Activated CD4-positive, alpha-beta T cell treated with anti-CD3 and anti-CD28 coated beads, Interleukin-2, amount 50 U/mL, for 48 hours (primary cell): ENCODE measurements at places on chromosomes 16 and 17.

GRCh38 chr17:21376081-21376758 is at the start of gene KCNJ12:
Gene KCNJ12, plus strand, starts transcription at chr17:21376357. Its CDS starts 38,986 bp downstream, at chr17:21415343.
- DNase-seq = no peak

DNA sequence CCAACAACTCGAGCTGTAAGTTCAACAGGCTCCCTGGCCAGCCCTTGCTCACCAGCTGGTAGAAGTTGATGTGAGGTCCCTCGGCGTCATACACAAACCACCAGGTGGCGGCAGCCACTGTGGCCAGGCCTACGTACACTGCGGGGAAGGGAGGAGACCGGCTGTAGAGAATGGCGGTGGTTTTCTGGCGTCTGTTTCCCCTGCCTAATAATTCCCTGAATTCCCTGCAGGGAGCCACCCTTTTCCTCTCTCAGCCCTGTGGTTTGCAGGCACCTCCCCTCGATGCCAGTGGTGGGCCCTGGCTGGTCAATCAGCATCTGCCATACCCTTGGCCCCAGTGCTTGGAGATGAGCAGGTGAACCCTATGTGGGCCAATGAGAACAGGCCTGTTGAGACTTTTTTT is 18.9 kb upstream of the P2RX1 start:
- peak; percentile 34 for DNase-seq

GRCh38 chr16:88993166-88993761 is 16.3 kb upstream of the CBFA2T3 start:
- DNase-seq = no peak

DNA sequence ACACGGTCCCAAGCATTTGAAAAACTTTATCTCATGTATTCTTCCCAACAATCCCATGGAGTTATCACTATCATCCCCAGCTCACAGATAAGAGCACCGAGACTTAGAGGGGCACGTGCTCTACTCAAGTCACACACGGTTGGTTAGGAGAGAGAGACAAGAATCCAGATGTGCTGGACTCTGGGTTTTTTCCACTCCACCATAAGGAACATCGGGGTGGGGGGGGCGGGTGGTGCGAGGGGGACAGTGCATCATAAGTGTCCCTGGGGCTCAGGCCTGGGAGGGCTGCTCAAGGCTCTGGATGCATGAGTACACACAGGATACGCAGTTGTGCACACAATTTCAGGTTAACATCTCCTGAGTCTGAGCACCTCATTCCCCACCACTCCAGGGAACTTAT is 7.4 kb downstream of the CDC42EP4 start:
- no peak for DNase-seq

- DNase-seq = peak; percentile 30
Observed at GRCh38 chr16:86604436-86605193, 26.3 kb downstream of the FOXL1 start.

DNA sequence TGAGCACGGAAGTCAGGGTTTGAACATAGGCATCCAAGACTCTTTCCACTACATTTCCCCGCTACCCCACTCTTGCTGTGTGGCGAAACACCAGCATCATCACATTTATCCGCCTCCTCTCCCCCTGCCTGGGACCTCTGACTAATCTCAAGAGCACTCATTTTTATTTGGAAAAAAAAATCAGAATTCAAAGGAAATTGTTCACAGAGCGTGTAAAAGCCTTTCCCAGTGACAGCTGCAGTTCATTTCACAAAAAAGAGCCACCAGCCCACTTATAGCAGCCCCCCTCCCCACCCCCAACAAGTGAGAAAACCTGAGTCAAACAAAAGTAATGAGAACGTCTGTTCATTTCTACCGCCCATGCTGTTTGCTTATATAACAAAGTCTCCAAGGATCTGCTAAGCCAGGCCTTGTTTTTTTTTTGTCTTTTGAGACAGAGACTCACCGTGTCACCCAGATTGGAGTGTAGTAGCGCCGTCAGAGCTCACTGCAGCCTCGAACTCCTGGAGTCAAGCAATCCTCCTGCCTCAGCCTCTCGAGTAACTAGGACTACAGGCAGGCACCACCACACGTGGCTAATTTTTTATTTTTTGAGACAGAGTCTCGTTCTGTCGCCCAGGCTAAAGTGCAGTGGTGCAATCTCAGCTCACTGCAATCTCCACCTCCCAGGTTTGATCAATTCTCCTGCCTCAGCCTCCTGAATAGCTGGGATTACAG is 48.3 kb upstream of the HAPSTR1 start:
- no peak for DNase-seq

DNA sequence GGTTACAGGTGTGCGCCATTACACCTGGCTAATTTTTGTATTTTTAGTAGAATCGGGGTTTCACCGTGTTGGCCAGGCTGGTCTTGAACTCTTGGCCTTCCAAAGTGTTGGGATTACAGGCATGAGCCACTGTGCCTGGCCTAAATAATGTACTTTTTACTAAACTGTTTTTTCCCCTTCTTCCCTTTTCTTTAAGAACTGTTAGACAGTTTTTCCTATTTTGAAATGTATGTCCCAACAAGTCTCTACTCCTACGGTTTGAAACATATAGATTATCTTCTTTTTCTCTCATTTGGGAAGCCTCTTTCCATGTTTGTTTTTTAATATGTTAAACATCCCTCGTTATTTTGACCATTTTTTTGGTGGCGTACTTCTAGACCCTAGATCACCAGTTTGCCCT is 9.6 kb downstream of the UTP18 start:
- no peak for DNase-seq

DNA sequence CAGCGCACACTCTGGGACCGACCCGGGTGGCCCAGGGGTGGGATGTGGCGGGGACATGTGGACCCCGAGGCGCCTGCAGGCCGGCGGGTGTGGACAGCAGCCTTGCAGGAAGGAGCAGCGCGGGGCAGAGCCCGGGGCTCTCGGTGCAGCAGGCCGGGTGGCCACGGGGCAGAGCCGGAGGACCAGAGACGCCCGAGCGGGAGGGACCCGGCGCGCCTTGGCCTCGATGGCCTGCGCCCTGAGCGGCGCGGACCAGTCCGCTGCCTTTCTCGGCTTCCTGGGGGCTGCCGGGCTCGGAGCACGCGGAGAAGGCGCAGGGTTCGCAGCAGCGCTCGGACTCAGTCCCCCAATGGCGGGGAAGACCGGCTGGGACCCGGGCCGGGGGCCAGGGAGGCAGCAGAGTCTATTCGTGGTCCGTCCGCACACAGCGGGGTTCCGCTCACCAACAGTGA is 43.4 kb downstream of the OSBPL7 start:
- DNase-seq = no peak

- no peak for DNase-seq
Observed at GRCh38 chr17:8865811-8866210, 1.7 kb downstream of the PIK3R6 start.

DNA sequence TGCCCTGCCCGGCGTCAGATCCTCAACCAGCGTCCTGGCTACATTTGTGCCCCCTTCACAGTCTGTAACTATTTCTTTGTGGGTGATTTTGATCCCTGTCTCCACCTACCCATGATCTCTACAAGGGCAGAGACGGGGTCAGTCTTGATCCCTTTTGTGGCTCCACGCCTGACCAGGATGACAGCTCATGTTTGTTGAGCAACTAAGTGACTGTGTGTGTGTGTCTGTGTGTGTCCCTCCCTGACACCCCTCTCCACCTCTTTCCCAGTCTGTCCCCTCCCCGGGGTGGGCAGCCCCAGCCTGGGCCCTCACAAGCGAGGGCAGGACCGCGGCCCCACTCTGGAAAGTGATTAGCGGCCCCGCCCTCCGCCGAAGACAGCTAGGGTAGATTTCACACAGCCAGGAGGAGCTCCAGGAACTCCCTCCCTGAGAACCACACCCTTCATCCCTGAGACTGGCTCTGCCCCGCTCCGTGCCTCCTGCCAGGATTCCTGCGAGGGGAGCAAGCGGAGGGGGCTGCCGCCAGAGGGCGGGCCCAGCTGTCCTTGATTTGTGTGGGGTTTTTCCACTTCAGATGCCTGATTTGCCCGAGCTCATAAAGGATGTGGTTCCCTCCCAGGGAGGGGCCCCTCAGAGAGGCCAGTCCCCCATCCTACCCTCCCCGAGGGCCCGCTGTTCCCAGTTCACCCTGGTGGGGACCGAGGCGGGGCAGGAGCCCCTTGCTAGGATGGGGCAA is 5.3 kb upstream of the HS3ST6 start:
- peak; percentile 17 for DNase-seq

DNA sequence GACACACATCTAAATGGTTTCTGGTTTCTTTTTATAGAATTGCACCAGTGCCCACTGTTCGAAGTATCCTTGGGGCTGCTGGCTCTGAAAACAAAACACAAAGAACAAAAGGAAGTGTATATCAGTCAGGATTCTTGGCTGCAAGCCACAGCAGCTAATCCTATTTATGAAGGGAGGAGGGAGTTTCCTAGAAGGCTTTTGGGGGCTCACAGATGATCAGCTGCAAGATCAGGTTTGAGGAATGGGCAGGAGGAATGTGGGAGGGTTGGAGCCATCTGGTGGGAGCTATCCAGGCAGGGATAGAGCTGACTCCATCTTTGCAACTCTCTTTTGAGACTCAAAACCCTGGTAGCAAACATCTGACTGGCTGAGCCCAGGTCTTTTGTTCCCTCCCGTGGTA is 118.3 kb upstream of the EEF2KMT start:
- no peak for DNase-seq

GRCh38 chr17:8152112-8152775 is at the start of gene PER1:
Gene PER1, minus strand, starts transcription at chr17:8152404. Its CDS starts 1,698 bp downstream, at chr17:8150706.
- DNase-seq = peak; percentile 96

DNA sequence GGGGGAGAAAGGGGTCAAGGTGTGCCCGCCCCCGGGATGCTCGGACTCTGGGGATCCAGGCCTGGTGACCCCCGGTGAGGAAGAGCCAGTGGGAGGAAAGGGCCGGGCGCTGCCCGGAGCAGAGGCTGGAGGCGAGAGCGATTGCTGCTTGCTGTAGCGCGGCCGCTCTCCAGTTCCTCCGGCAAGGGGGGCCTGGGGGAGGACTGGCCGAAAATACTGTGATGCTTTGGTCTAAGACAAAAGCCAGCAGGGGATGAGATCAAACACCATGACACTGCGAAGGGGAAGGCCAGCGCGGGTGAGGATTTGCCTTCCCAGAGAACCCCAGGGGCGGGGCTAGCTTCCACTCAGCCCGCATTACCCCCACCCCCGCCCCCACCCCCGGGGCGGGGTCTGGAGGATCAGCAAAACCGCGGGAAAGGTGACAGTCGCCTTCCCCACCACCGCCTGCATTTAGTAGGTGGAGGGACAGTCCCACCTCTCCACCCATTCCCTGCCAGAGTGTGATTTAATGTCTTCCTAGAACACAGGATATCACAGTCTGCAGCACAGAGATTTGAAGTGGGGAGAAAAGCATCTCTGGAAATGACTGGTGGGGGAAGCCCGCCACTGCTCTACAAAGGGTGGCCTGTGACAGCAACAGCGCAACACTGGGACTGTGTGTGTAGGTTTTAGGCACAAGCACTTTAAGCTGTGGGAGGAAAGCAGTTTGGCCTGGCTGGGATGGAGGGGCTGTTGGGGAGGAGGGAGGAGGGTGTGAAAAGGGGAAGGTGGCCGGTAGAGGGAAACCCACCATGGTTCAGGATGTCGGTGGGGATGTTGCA is 25.7 kb downstream of the MRC2 start:
- DNase-seq = peak; percentile 96

DNA sequence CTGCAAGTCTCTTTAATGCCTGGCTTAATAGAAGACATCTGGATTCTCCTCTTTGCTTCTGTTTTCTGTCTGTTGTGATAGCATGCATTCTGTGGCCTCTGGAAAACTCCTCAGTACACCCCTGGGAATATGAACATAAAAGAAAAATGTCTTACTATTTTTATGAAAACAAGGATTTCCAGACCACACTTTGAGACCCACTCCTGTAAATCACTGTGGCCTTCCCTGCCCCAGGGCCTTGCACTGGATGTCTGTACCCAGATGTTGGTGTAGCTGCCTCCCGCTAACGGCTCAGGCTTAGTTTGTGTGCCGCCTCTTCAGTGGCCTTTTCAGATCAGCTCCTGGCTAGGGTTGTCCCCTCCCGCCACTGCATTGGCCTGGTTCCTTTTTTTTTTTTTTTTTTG is 126.6 kb downstream of the SOCS1 start:
- DNase-seq = no peak

GRCh38 chr16:34648-34987 is 18.8 kb downstream of the POLR3K start:
- no peak for DNase-seq

DNA sequence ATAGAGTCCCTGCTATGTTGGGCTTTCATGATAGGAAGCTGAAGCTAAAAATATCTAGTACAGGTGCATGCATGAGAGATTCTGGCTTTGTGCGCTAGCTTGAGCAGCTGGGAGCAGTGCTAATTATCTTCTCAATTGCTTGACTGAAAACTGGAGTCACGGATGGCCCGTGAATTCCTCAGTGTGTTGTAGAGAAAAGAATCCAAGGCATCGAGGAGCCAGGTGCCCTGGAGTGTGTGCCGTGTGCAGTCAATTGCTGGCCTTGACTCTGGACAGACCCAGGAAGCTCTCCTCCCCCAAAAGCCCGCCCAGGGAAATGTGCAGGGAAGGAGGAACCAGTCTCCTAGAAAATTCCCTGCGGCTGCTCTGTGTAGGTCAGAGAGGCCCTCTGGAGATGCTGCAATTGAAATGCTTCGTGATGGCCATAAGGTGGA is 14.2 kb downstream of the LGALS3BP start:
- DNase-seq = no peak

DNA sequence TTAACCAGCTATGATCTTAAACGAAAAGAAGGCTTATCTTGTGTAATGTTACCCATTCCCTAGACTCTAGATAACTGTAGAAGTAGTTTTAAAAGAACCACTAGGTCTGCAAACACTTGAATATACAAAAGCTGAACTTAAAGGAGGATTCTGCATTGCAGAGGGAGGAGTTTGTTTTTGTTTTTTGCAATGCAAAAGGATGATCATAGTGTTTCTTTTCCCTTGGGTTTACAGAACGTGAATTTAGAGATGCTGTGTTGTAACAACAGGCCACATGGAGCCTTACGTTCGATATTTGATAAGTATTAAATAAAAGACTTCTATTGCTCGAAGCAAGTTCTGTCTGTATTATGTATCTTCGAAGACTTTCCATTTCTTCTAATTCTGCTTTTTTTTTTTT is 77.6 kb downstream of the CHD9 start:
- no peak for DNase-seq

DNA sequence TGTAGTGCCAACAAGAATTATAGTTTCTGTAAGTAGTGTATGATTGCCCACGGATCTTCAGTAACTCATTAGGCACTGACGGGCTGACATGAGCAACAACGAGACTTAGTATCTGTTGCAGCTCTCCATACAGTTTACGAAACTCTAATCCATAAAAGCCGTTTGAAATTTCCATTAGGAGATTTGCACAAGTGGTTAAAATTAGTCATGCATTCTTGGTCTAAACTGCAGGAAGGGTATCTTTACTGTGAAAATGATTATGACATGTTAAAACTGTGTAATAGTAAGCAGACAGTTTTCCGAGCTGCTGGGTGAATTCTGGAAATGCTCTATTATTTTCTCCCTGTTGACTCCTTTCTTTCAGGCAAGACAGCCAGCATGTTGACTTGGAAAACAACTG is 605.0 kb downstream of the WWOX start:
- no peak for DNase-seq

GRCh38 chr16:70697594-70698170 is 11.8 kb upstream of the MTSS2 start:
- DNase-seq = no peak

- no peak for DNase-seq
Observed at GRCh38 chr17:77376795-77377709, 236.3 kb downstream of the SEC14L1 start.
